Suppressor macrophage treated with lipopolysaccharide for 4 hours (primary cell): ENCODE measurements at places on chromosomes 1 and 21.
A peak's percentile ranks its signal among the peaks of the same experiment; 100 is the strongest.

DNA sequence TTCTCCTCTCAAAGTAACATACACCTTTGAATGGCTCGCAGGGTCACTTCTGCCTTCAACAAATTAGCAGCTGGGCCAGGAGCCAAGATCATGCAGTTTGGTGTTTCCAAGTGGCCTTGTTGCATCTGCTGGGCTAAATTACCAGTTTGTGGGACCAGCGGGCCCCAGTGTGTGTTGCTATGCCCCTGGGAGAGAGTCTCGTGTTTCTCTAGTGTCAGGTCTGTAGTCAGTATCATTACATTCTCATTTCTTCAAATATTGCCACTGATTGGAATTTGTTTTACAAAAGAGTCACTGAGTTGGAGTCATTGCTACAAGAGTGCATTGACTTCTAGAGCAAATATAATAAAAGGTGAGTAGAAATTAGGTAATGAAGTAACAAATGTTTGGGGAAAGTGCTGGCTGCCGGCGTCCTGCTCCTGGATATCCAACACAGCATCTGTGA is 35.5 kb downstream of the RHOU start:
- DNase-seq: no peak

GRCh38 chr1:87986130-87986866 is 657.6 kb downstream of the LMO4 start:
- DNase-seq: no peak

DNA sequence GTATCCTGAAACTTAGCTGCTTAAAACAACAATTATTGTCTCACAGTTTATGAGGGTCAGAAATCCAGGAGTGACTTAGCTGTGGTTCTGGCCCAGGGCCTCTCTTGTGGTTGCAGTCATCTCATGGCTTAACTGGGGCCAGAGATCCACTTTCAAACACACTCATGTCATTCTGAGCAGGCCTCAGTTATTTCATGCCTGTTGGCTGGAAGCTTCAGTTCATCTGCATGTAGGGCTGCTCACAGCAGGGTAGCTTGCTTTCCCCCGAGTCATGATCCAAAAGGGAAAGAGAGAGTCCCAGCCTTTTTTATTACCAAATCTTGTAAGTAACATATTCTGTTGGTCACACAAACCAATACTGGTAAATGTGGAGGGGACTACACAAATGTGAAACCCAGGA is 96.6 kb upstream of the B3GALT2 start:
- no peak for DNase-seq

DNA sequence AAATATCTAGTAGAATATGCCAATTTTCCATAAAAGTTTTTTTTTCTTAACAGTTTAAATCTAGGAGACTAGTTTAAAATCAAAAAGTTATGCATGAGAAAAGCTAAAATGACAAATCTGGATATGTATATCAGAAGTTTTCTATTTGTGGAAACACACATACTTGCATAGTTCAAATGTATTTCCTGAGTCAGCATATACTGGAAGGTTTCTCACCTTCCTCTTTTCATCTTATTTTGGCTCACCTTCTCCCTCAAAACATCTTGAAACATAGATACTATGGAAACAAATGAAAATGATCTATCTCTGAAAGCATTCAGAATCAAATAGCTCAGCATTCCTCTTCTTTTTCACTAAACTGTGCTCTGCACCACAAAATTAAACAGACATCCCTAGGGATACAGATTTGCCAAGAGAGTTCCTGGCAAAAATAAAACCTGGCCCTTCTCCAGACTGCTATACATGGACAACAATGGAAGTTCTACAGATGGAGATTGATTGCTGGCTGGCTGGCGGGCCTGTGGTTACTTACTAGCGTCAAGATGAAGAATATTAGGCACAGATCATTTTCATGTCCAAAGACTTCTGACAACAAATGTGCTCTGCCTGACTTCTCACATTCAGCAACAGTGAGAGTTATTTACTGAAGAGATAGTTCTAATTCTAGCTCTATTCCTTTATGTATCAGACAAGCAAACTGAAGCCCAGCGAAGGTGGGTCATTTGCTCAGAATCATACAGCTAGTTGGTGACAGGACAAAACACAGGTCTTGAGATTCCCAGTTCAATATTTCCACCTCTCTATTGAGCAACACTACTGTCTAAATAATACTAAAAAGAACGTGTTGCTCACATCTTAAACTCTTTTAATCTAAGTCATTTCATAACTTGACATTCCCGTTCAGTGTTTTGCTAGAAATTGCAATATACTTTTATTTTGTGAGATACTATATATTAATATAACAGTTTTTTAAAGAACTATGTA is 26.6 kb downstream of the DIPK1A start:
- DNase-seq: no peak

DNA sequence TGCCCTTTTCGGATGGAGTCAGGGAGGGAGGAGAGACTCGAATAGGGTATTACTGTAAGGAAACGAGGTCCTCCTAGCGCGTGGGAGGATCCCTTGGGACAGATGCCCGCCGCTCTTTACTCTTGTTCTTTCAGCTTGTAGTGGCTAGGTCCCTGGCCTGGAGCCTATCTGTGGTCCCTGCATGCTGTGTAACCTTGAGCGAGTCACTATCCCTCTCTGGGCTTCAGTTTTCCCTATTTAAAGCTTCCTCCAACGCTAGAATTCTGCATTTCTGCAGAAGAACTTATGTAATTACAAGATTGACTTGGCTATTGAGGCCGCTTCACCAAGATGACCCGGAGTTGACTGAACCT is 744 bp downstream of the MIER1 start:
- no peak for DNase-seq

GRCh38 chr21:22561946-22562345 is 1563.7 kb downstream of the NCAM2 start:
- DNase-seq: no peak

GRCh38 chr1:213330281-213330680 is 279.2 kb downstream of the RPS6KC1 start:
- no peak for DNase-seq

- no peak for DNase-seq
Measured at GRCh38 chr1:237387144-237387505, 345.1 kb downstream of the RYR2 start.

GRCh38 chr1:110433803-110434202 is 17.1 kb upstream of the PROK1 start:
- DNase-seq: peak; percentile 53
